ENCODE measurements at places on chromosomes 1 and 21.

DNA sequence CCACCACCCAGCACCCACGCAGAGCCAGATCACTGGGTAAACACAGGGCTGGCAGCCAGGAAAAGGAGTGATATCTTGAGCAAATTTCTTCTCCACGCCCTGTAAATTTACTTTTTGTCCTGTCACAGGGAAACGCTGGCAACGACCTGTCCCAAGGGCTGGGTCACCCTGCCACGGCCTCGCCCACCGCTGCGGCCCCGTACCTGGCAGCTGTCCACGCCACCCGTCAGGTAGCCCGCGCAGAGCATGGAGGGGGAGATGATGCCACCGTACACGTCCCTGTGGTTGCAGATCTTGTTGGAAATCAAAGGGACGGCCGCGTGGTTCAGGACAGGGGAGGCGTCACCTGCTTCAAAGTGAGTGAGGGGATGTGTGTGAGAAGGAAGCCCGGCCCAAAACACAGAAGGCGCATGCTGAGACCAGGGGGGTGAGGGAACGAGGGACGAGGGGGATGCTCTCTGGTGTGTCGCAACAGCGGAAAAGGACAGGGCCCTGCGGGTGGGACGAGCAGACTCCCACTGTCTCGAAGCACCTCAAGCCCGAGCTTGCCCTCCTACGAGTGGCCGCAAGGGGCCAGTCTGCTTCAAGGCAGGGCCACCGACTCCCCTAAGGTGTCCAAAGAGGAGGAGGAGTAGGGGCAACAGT, 10.1 kb upstream of the TFF1 start:
- DNase-seq: no peak

DNA sequence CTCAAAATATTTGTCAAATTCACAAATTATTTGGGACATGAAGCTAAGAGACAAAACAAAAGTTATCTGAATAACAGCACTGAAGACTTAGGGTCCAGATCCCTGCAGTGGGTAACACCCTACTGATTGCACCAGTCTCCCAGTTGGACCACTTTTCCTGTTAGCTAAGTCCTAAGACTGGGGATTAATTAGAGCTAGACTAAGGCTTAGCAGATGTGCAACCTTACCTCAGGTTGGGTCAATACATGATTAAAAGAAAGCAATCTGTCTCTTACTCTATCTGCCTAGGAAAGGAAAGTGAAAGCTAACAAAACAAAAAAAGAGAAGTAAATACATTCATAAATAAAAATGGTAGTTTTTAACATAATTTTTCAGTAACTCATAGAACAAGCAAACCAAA, 737.2 kb upstream of the CHRM3 start:
- no peak for DNase-seq

- no peak for DNase-seq
Measured at GRCh38 chr1:221758455-221758854, 16.6 kb upstream of the DUSP10 start.

DNA sequence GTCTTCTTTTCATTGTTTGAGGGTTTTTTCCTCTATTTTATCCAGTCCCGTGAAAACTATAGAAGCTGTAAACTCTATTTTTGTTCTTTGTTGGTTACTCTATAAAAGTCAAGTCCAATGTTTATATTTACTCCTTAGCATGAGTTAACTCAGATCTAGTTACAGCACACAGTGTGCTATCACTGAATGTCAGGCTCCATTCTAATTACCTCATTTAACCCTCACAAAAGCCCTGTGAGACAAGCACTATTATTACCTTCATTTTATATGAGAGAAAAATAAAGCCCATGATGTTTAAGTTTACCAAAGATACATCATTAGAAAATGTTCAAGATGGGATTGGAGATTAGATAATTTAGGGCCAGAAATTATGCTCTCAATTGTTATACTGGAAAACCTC, 251.4 kb upstream of the SNX7 start:
- no peak for DNase-seq

- no peak for DNase-seq
Measured at GRCh38 chr1:193590102-193590501, 403.7 kb upstream of the B3GALT2 start.

GRCh38 chr1:239418681-239419080, 32.3 kb downstream of the CHRM3 start:
- DNase-seq: no peak

DNA sequence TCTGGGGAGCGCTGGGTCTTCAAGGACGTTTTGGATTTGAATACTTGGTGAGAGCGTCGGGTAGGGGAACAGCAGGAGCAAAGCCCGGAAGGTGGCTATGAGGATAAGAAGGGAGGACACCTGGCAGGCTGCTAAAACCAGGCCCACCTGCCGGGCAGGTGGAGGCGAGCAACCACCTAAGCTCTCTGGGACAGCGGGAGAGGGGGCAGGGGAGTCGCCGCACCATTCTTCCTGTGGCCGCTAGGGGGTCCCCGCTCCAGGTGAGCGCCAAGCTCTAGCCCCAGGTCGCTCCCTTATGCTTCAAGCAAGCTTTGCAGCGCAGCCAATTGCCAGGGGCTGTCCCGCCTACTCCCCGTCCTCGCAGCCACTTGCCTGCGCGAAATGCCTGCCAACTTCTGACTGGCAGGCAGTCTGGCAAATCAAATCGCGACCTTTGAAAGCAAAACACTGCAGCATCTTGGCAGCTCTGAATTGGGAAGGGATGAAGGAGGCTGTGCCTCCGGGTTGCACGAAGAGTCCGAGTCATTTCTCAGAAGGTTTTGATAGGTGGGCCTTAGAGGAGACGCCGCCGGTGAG, at the start of gene NIPAL3:
NIPAL3 (plus strand) TSS at position 469 of the 576 bp plus-strand sequence. CDS start 3,746 bp downstream, outside the sequence.
- DNase-seq: peak; percentile 93

DNA sequence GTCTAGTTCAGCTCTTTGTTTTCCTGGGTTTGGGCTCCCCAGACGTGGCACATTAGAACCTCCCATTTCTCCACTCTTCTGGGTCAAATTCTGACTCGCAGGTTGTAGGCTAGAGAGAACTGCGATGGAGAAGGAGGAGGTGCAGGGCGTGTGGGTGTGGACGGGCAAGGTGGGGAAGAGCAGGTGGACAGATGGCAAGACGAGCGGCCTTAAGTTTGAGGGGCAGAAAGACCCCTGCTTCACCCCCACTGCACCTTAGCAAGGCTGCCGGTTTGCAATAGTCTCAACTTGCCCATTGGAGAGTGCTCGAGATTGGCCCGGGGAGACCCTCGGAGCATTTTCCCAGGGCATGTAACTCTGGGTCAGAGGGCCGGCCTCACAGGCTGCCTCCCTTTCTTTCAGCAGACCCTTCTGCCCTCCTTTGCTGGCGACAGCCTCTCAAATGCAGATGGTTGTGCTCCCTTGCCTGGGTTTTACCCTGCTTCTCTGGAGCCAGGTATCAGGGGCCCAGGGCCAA, 1.7 kb downstream of the IL24 start:
- DNase-seq: no peak

DNA sequence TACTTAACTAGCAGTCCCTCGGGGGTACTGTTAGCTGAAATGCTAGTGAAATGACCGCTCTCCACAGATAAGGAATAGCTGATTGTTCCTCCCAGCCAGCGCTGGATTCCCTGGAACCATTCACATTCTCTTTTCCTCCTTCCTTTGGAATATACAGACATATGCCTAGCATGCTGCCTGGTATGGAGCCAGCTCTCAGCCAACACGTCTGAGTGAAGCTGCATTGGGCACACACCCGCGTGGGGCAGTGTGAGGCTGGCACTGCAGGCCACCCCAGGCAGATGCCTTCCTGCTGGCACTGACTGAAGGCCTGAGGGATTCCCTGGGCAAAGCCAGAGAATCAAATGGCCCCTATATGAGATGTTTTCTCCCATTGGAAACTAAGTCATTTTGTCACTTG, 66.7 kb downstream of the TLR5 start:
- DNase-seq: no peak

DNA sequence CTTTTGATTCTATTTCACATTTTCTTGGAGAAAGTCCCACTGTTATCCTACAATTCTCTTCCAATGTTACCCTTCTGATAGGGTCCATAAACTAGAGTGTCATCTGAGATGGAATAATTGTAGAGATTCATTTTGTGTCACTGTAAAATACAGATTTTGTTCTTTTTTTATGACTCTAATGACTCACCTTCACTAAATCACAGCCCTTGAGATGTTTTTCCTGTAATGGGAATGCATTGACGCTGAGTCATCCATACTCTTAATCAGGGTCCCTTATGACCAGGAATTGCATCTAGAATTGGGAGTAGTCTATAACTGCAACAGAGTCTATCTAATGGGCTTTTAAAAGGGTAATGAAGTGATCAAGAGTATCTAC, 315.5 kb downstream of the TGFB2 start:
- DNase-seq: no peak

DNA sequence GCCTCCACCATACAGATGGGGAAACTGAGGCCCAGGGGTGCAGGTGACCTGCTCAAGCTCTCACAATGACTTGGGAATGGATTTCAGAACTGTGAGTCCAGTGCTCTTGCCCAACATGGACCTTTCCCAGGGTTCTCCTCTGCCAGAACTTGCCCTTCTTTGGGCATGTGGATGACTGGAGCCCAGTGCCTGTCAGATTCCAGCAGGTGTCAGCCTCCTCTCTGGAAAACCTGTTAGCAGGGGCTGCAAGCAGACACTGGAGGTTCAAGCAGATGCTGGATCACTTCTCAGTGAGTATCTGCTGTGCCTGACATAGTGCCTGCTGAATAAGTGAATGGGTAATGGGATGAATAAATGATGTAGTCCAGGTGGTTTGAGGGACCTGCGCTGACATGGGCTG, 314.2 kb upstream of the POU3F1 start:
- DNase-seq: no peak

GRCh38 chr1:26597629-26598039, 68.1 kb downstream of the RPS6KA1 start:
- no peak for DNase-seq

- no peak for DNase-seq
Measured at GRCh38 chr1:50271968-50272578, 151.2 kb downstream of the DMRTA2 start.

GRCh38 chr1:64194168-64195080, 9.0 kb upstream of the UBE2U start:
- no peak for DNase-seq

GRCh38 chr1:21212126-21212525, 35.4 kb upstream of the EIF4G3 start:
- no peak for DNase-seq

- no peak for DNase-seq
Measured at GRCh38 chr21:43207868-43208267, 39.1 kb downstream of the CRYAA start.

DNA sequence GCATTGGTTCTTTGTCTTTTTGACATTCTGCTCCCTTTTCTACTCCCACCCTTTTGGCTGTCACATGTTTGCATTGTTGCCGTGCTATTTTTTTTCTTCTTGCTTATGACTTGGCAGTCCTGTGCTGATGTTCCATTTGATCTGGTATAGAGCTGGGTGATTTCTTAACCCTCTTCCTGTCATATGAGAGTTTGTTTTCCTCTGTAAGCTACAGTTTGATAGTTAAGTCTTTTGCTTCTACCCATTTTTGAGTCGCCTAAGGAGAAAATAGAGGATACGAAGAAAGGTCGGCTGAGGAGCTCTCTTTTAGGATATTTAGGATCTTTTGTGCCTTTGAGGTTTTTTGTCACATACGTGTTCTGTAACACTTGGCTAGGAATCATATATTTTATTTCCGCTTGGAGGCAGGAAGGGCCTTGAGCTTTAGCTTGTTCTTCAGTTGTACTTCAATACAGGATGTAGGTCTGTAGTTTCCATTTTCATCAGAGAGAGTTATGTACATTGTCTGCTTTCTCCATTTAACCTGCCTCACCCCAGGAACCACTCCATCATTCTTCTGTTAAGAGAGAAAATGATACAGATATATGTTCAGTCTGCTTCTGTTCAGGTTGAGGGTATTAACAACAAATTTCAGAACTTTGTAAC, 150.7 kb downstream of the BACH1 start:
- no peak for DNase-seq

DNA sequence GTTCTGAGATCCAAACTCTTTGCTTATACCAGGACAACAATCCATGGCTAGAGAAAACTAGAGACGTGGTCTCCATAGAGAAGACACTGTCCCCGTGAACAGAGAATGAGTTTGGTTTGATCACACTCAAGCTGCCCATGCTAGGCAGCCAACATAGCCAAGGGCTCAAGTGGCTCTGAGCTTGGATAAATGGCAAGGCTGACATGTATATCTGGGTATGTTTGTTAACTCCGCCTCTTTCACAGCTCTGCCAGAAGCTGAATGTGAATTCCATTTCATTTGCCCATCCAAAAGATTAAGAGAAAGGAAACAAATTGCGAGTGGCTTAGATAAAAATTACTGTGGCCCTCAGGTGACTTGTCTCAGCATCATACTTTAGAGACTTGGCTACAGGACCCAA, 38.0 kb downstream of the ILDR2 start:
- DNase-seq: no peak

DNA sequence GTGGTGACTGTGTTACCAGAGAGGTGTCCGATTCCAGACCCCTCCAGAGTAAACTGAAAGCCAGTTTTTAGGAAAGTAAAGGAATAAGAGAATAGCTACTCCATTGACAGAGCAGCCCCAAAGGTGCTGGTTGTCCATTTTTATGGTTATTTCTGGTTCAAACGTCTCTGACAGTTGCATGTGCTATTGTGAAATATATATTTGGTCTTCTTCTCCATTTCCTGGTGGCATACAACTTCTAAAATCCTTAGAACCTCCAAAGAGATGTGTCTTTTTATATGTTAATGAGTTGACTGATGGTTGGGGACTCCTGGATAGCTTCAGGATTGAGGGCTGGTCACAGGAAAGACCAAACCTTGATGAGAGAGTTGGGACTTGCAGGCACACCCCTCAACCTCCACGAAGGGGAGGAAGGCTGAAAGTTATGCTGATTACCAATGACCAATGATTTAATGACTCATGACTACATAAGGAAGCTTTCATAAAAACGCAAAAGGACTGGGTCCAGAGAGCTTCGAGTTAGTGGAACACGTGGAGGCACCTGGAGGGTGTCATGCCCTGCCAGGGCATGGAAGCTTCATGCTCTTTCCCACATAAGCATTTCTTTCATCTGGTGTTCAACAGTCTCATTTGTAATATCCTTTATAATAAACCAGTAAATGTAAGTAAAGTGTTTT, 100.7 kb downstream of the SLC16A1 start:
- no peak for DNase-seq

- no peak for DNase-seq
Measured at GRCh38 chr1:67217938-67218337, 51.7 kb downstream of the IL23R start.

Measured in activated CD4-positive, CD25-positive, alpha-beta regulatory T cell (primary cell).